ENCODE measurements at places on chromosomes 5 and 9.
A peak's percentile ranks its signal among the peaks of the same experiment; 100 is the strongest.

DNA sequence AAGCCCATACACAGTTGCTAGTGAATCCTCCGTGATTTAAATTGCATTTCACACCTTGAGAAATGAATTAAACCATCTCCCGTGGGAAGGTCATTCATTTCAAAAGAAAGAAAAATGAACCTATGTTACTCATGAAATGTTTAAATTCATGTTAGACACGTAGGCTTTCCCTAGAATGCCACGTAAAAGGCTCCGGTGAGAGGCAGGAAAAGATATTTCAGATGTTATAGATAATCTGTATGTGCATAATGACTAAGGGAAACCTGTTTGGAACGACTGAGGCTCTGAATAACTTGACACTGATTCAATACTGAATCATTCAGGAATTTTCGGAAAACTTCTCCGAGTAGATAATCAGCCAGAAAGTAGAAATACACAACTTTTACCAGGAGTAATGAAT lies 134.3 kb upstream of the ICE1 start:
- DNase-seq, result no peak

DNA sequence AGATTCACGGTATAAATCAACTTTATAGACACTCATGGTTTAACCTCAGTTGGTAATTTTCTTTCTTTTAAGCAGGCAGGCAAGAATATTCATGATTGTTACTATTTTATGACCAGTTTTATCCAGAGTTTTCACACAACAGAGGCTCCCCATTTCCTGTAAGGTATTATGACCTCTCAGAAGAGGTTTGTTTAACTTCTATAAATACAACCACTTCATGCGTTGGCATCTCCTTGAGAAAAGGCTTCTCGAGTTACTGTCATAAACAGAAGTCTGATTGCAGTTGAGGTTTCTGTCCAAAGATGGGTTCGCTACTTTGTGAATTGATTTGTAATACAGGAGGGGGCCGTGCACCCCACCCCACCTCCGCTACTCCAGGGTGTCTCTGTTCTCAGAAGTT lies 55.3 kb downstream of the ENTREP1 start:
- DNase-seq, result no peak

DNA sequence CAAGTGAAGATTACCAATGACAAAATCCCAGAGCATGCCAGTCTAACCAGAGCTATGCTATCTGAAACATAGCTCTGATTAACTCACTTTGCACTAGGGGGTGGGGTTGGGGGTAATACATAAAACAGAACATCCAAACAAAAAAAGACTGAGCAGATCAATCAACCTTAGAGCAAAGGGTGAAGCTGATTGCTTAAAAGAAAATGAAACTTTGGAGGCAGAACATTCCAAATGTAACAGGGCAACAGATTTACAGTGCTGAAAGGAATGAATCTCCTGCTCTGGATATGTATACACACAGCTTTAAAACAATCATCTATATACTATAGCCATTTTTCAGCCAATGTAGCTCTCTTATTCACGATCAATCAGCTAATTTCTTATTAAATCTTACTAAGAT lies 4.9 kb downstream of the IL6ST start:
- no peak for DNase-seq

GRCh38 chr5:131706281-131706680 lies 71.3 kb upstream of the RAPGEF6 start:
- no peak for DNase-seq

DNA sequence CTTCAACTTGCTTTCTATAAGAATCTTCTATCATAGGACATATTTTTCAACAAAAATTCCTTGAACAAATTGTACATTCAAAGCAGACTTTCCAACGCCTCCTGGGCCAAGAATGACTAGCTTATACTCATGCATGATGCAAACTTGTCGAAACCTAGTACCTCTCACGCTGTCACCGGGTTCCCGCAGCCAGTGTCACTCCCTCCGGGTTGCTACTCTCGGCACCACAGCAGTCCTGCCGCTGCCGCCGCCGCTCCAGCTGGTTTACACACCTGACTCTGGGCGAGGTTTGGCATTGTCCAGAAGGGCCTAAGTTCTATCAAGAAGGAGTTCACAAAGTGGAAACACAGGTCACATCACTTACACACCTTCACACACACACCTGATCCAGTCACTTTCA lies 244.4 kb downstream of the ADAMTSL1 start:
- DNase-seq, result no peak

DNA sequence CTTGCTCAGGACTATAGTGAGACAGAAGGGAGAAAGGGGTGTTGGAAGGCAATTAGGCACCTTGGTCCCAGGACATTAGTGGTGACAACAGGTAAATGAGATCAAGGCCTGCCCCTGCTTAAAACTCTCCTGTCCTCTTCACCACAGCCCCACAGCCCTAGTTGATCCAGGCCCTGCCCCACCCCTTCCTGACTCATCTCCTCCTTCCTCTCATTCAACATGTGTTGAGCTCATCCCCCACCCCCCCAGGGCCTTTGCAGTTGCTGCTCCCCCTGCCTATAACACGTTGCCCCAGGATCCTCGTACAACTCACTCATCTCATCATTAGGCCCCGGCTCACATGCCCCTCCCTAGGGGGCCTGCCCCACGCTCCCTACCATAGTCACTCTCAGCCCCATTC lies 66.8 kb downstream of the TSPAN17 start:
- DNase-seq, result no peak

DNA sequence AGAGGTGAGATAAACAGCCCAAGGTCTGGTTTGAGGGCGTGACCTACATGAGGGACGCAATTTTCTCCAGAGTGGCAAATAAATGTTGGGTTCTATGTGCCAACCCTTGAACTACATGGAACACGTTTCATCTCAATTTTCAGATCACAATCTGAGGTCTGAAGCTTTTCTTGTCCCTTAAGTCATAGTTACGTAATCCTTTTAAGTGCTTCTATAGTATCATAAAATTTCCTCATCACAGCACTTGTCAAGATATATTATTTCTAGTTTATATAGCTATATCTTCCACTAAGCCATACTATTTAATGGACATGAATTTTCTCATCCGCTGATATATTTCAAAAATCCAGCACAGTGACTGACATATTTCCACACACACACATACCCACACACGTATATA lies 53.1 kb upstream of the GRIN3A start:
- no peak for DNase-seq

- no peak for DNase-seq
Measured at GRCh38 chr9:105510024-105510423, 47.9 kb upstream of the FKTN start.

- DNase-seq, result no peak
Measured at GRCh38 chr9:95055334-95055850, 262.1 kb downstream of the FANCC start.

DNA sequence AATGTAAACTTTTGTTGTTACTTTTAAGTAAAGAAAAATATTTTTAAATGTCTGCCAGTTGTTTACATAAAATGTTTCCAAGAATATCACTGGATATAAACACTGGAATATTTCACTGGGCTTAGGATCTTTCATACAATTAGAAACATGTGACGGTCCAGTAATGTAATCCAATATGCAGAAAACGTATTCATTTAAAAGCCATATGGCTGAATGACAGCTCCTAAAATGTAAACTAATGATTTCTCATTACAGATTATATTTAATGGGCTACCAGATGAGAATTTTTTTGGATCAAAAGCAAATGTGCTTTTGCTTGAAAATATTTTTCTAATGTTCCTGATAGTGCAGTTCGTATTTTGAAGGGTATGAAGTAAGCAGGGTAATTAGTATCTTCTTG lies 124.3 kb downstream of the TTC39B start:
- peak; percentile 89 for DNase-seq

DNA sequence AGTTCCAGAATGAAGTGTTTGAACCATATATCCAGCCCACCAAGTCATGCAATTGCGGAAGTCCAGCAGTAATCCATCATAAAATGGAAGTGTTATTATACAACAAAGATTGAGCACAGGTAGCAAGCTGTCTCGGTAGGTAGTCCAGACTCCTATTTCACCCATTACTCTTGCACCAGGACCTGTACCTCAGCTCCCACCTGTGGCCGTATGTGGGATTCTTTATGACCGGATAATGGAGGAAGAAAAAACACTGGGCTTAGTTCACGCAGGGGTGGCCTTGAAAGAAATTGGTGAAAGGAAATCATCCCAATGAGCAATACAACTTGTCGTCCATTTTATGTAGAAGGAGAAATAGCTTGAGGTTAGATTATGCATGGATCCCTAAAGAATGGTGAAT lies 216.3 kb downstream of the ESM1 start:
- no peak for DNase-seq

DNA sequence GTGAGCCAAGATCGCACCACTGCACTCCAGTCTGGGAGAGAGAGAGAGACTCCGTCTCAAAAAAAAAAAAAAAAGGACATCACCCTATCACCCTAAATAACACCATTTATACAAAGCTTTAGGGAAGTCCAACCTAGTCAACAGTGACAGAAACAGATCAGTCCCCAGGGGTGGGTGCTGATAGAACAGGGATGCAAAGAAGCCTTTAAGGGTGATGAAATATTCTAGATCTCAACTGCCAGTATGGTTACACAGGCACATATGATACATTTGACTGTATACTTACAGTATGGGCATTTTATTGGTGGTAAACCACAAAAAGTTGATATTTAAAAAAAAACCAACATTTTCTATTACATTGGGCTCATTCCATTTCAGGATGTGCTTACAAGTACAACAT lies 4.8 kb downstream of the RETREG1 start:
- DNase-seq, result no peak

GRCh38 chr5:113495422-113495841 lies 7.2 kb upstream of the MCC start:
- DNase-seq, result no peak

DNA sequence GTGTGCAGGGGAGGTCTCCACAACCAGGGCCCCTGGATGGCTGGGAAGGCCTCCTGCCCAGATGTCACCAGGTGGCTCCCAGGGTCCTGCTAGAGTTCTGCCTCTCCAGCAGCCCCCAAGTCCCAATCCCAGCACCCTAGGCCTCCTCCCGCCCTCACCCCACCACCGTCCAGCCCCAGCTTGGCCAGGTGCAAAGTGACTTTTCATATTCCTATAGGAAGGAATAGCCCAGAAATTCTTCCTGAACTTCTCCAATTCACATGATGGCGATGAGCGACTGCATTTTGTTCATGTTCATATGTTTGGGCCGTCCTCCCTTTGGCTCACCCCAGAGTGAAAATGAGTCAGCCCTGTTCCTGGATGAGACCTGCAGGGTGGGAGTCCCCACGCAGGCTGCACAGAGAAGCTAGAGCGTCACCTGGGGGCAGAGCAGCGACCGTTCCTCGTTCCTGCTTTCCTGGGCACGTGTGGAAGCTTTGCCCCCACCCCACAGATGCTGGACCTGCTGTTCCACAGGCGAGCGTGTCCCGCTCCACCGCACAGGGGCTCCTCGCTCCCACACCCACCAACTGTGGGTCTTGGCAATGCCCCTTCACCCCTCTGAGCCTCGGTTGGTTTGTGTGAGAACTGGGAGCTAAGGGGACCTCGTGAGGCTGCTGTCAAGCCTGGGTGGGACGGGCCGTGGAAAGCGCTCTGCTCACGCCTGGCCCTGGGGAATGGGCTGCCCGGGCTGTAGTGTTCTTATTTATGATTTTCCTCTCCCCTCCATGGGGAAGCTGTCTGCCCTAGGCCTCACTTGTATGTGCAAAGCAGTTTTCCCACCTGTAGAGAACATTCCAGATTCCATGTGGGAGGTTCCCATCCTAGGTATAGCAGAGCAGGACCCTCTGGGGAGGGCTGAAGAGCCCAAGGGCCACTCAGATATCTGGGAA lies 6.9 kb downstream of the MRPS2 start:
- no peak for DNase-seq

DNA sequence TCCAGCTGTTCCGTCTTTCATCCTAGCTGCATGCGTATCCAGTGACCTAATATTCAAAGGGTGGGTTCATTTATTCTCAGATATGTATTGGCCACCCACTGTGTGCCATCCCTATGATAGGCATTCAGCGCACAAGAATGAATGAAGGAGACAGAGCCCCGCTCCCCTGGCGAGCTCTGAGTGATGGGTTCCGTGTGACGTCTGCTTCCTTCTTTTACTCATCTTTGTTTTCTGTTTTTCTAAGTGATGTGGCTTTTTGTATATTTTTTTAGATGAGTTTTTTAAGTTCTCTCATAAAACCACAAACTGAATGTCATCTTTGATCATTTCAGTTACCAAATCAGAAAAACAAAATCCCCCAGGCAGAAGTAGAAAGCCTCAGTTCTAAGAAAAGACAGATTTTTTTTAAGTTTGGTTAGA lies 168.3 kb upstream of the OTULINL start:
- DNase-seq, result no peak

- peak; percentile 32 for DNase-seq
Measured at GRCh38 chr9:1837453-1838084, 177.6 kb upstream of the SMARCA2 start.

DNA sequence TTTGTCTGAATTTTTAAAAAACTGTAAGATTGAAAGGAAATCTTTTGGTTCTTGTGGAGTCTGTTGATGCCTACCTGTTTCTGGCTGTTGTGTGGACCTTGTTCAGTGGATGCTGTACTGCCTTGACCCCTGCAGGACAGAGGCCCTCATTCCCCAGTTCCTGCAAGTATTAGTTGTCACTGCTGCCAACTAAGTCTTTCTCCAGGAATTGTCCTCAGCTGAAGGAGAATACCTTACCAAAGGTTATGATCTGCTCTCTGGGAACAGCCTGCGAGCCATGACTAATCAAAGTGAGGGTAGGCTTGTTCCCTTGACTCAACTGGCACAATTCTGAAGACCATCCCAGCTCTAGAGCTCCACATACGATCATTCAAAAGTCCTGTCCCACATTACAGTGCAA lies 145.3 kb upstream of the FST start:
- DNase-seq, result no peak

GRCh38 chr5:124583469-124584350 lies 162.7 kb downstream of the ZNF608 start:
- no peak for DNase-seq

DNA sequence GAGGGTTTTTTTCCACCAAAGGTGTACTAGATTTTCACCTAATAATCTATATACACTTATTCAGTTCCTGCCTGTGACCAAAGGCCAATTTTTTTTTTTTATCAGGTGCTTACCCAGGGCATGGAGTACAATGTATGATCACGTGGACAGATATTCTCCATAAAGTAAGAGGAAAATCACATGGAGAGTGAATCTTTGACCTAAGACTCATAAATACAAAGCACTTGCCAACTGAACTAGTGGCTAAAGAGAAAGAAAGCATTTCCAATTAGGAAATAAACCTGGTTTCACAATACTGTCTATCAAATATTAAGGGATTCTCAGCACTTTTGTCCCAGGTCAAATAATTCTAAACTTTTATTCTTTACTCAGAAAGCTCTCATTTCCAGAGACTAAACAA lies 33.0 kb upstream of the CEP120 start:
- no peak for DNase-seq

- DNase-seq, result no peak
Measured at GRCh38 chr9:112258106-112258505, 75.3 kb downstream of the PTBP3 start.

GRCh38 chr9:37976714-37977477 lies 73.0 kb upstream of the SLC25A51 start:
- no peak for DNase-seq

DNA sequence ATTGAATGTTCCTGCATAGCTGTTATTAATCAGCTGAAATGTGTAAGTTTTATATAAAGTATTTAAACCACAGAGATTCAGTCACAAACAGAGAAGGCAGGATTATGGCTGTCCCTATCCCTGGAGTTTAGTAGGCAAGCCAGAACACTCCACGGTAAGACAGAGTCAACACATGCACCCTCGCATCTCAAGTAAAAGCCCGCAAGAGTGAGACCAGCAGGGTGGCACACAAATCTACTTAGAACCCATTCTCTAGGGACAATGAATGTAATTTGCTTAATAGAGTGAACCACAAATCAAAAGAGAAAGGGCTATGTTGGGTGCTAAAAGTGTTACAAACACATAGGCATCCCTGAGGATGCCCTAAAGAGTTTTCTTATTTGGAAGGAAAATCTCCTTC lies 35.1 kb downstream of the LPAR1 start:
- DNase-seq, result no peak

- DNase-seq, result no peak
Measured at GRCh38 chr5:119355685-119356611, at the start of gene TNFAIP8. Gene TNFAIP8 (plus strand): TSS chr5:119356019. CDS start chr5:119356091, 72 bp downstream.
